NCI-H446 treated with DMSO at 0.1 percent for 48 hours (cell line): ENCODE measurements at places on chromosomes 13 and 19.

DNA sequence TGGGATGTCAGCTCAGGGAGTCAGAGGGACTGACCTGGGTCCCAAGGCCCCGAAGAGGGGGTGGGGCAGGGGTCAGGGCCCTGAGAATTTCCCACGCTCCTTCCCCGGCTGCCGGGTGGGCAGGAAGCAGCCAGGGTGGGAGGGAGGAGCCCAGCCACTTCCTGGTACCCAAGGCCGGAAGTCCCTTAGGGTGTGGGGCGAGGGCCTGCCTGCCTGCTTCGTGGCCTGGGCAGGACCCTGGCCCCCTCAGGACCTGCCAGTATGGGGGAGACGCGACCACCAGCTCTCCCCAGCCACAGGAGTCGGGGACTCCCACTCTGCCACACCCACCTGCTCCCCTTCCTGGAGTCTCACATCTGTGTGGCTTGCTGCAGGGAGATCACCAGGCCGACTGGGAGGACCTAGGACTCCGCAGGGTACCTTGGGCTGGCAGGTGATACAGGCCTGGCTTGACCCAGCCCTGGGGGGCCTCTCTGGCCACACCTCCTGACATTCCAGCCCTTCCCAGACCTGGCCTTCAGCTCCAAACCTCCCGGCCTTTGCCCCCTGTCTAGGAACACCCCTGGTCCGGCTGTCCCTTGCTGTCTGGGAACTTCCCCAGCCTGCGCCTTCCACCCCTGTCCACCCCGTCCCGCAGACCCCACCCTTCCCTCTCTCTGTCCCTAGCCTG lies 9.8 kb upstream of the CIRBP start:
- no peak for DNase-seq

DNA sequence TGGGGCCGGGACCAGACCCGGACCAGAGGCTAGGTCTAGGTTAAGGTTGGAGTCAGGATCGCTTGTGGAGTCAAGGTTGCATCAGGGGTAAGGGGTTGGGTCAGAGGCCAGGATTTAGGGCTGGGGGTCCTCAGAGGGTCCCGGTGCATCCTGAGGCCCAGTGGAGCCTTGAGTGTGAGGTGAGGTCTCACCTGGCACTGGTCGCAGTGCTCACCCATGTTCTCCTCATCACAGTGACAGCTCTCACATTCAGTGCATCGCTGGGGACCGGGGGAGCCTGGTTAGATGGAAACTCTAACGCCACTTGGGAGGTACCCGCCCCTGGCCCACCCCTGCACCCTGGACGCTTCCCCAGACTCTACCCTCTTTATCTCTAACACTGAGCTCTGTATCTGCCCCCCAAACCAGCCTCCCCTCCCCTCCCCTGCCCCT lies 3.1 kb downstream of the HRC start:
- no peak for DNase-seq

DNA sequence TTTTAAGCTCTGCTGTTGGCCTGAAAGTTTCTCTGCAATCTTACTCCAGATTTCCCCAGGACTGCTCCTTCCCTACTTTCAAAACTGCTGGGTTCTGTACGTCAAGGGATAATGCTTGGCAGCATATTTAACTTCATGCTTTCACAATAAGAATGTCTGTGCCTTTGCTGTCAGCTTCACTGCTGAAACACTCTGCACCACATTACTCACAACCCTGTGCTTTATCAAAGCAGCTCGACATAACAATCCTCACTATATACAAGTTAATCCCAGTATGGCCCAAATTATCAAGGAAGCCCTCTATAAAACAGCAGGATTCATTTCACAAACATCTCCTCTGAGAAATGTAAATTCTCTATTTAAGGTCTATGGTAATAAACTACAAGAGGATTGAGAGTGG lies 17.5 kb downstream of the LATS2 start:
- no peak for DNase-seq

GRCh38 chr13:75656425-75656989 lies 20.4 kb downstream of the LMO7 start:
- DNase-seq: no peak

GRCh38 chr19:32416749-32417456 lies 11.3 kb downstream of the DPY19L3 start:
- DNase-seq: peak; percentile 35

DNA sequence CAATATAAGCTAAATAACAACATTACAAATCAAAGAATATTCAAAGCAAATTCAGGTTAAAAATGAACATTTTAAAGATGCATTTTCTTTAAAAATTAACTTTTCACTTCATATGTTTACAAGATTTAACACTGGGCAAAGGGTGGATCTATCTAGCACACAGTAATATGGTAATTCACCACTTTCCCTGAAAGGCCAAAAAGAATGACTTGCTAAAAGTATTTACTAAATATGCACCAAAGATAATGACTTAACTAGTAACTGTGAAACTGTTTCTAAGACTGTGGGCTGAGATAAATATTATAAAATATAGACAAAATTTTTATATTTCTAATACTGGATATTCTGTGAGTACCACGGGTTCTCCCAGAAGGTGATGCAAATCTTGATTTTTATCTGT lies 4.5 kb upstream of the EEF1AKMT1 start:
- no peak for DNase-seq

- no peak for DNase-seq
Measured at GRCh38 chr13:73572824-73573223, 514.0 kb downstream of the KLF5 start.

GRCh38 chr19:30955112-30956104 lies 393.8 kb downstream of the TSHZ3 start:
- DNase-seq: no peak

DNA sequence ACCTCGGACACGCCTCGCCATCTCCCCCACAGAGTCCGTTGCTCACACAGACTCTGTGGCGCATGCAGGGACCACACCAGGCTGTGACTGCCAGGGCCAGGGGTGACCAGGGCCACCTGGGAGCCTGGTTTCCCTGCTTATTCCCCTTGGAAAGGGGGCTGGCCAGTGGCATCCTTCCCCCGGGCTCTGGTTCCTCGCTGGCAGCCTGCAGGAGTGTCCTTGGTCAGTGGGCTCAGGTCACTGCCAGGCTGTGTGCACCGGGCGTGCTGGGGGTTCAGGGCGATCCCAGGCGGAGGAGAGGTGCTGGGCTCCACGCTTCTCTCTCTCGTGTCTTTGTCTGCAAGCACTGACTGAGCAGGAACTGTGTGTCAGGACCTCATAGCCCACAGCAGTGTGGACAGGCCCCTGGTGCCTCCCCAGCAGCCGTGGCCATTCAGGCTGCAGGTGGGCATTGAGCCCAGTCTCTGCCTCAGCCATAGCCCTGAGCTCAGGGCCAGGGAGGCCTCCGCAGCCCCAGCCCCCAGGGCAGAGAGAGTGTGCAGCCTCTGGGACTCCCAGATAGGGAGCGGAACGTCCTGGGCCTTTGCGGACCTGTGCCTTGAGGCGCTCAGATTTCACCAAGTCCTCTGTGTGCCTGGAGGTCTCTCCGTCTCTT lies 6.5 kb downstream of the PIAS4 start:
- no peak for DNase-seq

DNA sequence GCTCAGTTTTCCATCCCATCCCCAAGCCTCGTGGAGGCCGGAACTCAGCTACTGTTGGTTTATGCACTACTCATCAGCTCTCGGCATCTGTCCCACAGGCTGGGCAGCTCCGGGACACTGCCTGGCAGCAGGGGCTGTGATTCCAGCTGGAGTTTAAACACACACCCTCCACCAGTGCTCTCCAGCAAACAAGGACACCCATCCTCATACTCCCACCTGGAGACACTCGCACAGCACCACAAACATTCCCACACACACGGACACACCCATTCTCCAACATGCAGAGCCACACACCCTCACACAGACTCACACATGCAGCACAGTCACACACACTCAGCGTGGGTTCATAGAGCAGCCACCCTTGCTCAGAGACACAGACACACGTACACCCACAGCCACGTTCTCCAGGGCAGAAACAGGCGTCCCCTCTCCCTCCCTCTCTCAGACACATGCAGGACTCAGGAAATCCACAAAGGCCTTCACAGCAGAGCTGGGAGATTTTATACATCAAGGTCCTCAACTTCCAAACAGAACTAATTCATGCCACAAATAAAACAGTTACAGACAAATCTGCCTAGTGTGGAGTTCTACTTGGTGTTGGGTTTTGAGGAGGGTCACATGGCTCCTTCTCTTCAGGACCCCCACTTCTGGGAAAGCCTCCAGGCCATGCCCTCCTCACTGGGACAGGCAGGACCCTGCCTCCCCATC lies 785.4 kb downstream of the UQCRFS1 start:
- no peak for DNase-seq

GRCh38 chr19:47609906-47610894 lies 1.3 kb downstream of the BICRA start:
- DNase-seq: no peak

- no peak for DNase-seq
Measured at GRCh38 chr13:62510906-62511655, 1095.4 kb upstream of the PCDH20 start.

- DNase-seq: no peak
Measured at GRCh38 chr19:42248270-42249148, 6.1 kb upstream of the GSK3A start.
